ENCODE measurements at places on chromosomes 7 and 10.

DNA sequence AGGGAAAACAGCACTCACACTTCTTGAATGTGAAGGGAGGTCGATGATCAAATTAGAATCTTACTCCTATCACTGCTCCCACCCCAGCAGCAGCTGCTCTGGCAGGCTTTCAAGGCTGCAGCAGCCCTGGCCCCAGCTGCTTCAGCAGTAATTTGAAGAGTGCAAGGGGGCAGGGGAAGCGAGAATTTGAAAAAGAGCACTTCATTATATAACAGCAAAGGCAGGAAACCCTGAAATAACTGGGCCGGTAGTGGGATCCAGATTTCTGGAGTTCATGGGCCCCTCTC lies 44.9 kb downstream of the MYPN start:
- DNase-seq = no peak

DNA sequence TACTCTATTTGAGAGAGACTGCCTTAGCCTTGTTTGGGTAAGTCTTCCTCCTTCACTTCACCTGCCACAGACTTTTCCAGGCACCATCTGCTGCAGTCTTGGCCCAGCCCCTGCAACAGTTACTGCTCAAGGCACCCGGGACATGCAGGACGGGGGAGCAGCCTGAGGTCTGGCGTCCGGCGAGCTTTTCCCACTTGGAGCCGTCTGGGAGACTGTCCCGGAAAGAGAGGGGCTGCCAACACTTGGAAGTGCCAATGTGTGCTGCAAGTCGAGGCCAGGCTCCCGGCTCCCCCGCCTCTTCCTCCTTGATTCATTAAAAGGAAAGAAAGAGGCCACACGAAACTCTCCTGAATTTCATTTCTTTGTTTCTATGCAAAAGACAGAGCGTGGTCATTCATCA lies 13.7 kb downstream of the HTRA1 start:
- DNase-seq = no peak

DNA sequence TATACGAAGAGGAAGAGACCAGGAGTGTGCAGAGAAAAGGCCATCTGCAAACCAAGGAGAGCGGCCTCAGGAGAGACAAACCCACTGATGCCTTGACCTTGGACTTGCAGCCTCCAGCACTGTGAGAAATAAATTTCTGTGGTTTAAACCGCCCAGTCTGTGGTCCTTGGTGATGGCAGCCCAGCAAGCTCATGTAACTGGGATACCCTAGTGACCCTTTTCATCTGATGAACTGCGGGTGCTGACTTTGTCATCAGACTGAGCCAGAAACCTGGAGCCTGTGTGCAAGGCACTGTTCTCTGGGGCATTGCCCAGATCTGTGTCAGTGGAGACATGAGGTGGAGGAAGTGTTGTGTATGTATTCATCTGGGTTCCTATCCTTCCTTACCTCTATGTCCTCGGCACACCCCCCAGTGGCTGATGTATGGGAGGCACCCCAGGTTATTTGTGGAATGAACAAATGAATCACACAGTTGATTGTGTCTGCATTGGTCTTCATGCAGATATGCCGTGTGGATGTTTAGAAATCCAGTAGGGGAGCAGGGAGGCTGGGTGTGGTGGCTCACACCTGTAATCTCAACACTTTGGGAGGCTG lies 64.5 kb upstream of the BTBD16 start:
- no peak for DNase-seq

- no peak for DNase-seq
Measured at GRCh38 chr7:87580636-87581035, 20.0 kb downstream of the ABCB1 start.

DNA sequence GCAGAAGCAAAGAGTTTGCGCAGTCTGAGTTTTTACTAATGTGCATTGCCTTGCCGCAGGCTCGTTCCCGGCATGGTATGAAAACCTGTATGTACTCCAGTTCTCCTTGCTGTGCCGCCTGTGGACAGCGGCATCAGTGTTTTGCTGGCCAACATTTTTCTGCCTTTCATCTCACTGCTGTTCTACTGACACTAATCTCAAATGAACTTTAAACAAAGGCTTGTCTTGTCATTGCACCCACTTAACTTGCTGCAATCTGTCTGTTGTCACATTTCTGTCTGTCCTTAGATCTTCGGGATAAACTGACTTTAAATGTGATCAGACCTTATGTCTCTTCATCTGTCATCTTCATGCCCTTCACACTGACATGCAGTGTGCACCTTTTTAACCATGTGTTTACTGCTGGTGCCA lies 71.7 kb upstream of the ZNRF2 start:
- no peak for DNase-seq

GRCh38 chr7:1763033-1763432 lies 93.0 kb downstream of the ELFN1 start:
- no peak for DNase-seq

DNA sequence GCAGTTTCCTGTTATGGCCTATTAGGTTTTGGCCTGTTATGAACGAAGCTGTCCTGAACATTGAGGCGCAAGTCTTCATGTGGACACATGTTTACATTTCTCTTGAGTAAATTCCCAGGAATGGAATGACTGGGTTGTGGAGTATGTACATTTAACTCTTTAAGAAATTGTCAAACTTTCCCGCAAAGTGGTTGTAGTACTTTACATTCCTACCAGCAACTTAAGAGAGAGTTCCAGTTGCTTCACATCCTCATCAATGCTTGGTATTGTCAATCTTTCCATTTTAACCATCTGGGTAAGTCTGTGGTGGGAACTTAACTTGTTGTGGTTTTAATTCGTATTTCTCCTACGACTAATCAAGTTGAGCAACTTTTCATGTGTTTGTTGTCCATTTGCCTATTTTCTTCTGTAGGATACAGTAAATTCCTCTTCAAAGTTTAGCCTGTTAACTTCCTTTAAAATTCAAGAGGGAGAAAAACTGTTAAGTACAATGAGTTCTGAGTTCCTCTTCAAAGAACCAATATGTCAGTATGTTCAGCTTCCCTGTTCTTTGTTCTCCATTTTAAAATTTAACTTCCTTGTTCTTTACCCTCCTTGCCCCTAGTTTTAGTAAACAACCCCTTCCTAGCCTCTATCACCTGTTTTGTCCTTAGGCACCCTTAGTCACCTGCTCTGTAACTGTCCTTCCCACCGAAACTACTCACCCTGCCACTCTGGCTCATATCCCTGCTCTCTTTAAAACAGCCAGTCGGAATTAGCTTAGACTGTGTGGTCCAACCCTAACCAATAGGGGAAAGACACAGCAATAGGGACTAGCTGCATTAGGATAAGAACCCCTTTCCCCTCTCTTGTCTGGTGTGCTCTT lies 74.0 kb downstream of the FAM241B start:
- DNase-seq = peak; percentile 88

GRCh38 chr10:43216931-43217562 lies 49.8 kb downstream of the RASGEF1A start:
- DNase-seq = no peak

DNA sequence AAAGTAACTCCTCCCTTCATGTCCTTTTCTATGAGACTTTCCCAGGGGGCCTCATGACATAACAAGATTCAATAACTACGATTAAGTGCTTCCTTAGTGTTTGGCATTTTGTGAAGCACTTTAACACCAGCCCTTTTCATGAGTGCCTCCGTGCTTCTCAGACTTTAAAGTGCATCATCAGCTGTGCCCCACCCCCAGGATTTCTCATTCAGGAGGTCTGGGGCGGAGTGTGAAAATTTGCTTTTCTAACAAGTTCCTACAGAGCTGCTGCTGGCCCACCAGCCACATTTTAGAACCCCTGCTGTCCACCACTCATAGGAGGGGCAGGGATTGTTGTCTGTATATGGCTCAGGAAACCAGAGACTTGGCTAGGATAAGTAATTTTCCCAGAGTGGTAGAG lies 445.3 kb downstream of the LRMDA start:
- DNase-seq = no peak

DNA sequence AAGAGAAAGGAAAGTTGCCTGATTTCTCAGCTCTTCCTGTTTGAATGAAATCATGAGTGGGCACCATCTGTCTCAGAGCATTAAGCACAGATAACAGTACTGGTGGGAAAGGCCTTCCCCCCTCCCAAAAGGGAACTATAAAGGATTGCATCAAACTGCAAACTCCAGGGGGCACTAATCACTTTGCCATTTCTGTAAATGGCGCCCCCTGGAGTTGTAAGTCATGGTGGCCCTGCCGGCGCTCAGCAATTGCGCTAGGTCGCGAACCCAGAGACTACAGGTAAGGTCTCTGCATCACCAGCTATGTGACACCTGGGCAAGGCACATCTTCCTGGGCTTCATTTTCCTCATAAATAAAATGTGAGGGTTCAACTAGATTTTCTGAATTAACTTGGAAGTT lies 11.1 kb downstream of the LRRC4 start:
- no peak for DNase-seq

GRCh38 chr10:69336952-69337295 lies 58.6 kb downstream of the HK1 start:
- DNase-seq = no peak

GRCh38 chr7:77248154-77248553 lies 48.5 kb upstream of the FGL2 start:
- no peak for DNase-seq

GRCh38 chr7:108079648-108080591 lies 50.2 kb downstream of the LAMB4 start:
- no peak for DNase-seq

DNA sequence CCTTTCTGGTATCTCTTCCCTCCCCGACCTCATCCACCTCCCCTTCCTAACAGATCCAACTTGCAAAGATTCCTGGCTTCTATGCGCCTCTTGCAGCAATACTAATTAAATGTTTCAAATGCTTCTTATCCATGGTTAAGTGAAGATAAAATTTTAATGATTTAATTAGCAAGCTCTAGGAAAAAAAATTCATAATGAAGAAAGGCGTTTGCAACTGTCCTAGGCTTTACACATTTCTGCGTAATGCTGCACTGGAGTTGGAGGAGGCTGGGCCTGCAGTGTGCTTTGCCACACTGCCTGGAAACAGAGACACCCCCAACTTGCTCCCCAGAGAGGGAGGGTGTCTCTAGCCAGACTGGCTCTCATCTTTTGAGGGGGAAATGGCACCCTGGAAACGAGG lies 123.9 kb upstream of the CARD11 start:
- no peak for DNase-seq
